ENCODE measurements at places on chromosomes 1 and 21.
A peak's percentile ranks its signal among the peaks of the same experiment; 100 is the strongest.

- DNase-seq = no peak
These were observed 306.8 kb upstream of the FMN2 start for GRCh38 chr1:239784896-239785295.

GRCh38 chr1:168613038-168613451 is 36.6 kb downstream of the XCL1 start:
- DNase-seq = no peak

- DNase-seq = no peak
These were observed 7.6 kb upstream of the XKR8 start for GRCh38 chr1:27952147-27952546.

DNA sequence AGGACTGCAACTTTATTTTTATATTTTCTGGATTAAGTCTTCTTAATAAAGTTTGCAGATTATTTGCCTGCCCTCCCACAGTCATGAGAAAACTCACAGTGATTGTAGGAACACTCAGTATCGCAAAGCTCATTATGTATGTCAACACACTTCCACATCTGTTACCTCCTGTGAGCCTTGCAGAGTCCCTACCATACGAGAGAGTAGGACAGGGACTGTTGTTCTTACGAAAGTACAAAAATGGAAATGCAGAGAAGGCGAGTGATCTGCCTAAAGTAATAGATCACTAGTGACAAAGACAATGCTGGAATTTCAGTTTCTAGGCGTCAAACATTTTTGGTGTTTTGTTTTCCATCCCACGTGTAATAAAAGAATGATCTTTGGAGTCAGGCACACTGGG is 131.7 kb downstream of the SYT2 start:
- DNase-seq = no peak

DNA sequence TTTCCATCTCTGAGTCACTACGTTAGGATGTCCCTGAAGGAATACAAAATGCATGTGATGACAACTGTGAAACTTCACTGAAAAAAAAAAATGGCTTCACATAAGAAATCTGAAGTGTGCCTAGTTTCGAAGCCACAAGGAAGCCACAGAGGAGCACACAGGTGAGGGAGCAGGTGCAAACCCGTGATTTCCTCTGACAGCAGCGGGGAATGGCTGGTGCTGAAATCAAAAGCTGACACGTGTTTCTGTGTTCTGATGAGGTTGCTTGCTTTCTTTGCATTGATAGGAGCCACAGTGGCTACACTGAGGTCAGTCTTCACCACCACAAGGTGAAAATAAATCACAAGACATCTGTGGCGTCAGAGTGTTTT is 105.7 kb upstream of the TLR5 start:
- DNase-seq = no peak

GRCh38 chr1:160721473-160721872 is 9.9 kb upstream of the CD48 start:
- DNase-seq = no peak

- no peak for DNase-seq
These were observed 5.1 kb upstream of the HDAC1 start for GRCh38 chr1:32286763-32287162.

GRCh38 chr1:212981571-212982328 is 31.4 kb downstream of the VASH2 start:
- no peak for DNase-seq

DNA sequence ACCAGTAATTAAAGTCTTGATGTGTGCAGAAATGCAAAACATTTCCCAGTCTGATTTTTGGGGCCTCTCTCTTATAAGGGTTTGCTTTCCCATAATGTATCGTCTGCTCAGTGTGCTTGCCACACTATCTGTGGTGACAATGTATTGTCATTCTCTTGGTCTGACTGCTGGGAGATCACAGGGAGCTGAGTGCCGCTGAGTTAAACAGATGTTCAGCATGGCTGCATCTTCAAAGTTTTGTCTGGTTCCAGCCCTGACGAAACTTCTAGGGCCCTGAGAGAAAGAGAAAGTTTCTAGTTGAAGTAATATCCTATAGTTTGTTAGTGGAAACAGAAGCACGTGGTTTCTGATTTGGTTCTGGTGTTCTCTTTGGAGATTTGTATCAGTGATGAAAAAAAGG is 42.6 kb downstream of the DNM3 start:
- no peak for DNase-seq

GRCh38 chr1:215568299-215568692 is 1.2 kb downstream of the KCTD3 start:
- DNase-seq = peak; percentile 31

GRCh38 chr1:227887697-227888403 is 59.9 kb downstream of the WNT9A start:
- no peak for DNase-seq

GRCh38 chr1:93699503-93700168 is 18.0 kb upstream of the BCAR3 start:
- DNase-seq = no peak

- no peak for DNase-seq
These were observed 126.6 kb upstream of the IFFO2 start for GRCh38 chr1:19083081-19083480.

GRCh38 chr1:183589874-183590243 is 400 bp downstream of the NCF2 start:
- DNase-seq = no peak

GRCh38 chr21:44590311-44590721 is 2.0 kb downstream of the KRTAP10-6 start:
- no peak for DNase-seq

GRCh38 chr1:10189659-10190058 is 20.7 kb upstream of the KIF1B start:
- DNase-seq = no peak

DNA sequence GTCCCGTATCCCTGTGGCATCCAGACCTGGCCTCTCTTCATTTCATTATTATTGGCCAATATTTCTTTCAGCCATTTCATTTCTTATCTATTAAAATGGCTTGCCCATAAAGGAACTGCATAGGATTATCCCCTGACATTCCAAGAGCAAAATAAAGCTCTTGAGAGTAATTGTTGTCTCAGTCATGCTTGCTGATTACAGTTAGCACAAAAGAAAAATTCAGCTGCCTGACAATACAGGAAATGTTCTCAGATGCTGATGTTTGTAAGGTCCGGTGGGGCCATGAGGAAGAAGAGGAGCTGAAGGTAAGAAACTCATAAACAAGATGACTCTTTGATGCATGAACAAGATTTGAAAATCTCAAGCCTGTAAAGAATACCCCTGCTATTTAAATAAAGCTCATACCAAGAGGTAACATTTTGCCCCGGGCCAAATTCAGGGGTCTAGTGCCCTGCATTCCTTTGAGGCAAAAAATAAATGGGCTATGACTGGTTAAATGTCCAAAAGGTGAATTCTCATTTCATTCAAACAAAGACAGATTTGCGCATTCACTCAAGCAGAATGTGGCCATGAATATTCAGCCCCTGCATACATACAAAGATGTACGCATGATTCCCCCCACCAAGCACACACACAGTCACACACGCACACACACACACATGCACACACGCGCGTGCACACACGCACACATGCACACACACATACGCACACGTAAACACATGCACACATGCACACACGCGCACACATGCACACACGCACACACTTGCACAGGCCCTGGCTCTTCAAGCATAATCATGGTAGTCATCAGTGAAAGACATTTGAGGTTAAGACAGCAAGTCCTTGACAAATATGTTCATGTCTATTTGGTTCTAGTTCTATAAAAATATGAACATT is 44.8 kb downstream of the KCNJ15 start:
- DNase-seq = no peak

DNA sequence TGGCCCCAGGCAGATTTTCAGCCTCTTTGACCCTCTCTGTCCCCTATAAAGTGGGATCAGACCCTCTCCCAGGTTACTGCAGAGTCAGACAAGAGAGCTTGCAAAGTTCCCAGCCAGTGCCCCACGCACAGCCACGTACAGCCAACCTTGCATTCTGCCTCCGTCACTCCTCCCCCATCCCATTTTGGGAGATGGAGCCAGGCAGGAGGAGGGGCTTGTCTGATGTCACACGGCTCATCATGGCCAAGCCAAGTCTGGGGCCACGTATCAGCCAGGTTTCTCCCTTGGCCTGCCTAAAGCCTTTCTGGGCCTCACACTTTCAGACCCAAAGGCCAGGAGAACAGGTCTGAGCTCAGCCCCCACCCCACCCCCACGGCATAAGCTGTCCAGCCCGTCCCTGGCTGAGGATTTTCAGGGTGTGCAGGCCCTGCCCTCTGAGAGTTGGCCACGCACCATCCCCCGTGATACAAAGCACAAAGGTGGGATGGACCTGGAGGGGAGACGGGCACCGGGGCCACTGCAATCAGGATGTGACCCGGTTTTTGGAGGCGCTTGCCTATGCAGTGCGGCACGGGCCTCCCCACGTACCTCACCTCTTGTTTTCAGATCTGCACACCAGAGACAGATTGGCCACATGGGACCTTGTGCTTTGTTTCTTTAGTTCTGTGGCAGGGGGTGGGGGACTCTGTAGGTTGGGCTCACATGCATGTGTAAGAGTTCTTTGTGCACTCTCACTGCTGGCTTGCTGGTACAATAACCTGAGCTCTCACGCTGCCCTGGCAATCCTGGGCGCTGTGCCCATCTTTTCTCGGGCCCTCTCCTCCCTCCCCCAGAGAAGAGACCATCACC is 47.6 kb downstream of the TRIM11 start:
- DNase-seq = no peak

GRCh38 chr1:30743584-30744059 is 14.0 kb downstream of the LAPTM5 start:
- no peak for DNase-seq

DNA sequence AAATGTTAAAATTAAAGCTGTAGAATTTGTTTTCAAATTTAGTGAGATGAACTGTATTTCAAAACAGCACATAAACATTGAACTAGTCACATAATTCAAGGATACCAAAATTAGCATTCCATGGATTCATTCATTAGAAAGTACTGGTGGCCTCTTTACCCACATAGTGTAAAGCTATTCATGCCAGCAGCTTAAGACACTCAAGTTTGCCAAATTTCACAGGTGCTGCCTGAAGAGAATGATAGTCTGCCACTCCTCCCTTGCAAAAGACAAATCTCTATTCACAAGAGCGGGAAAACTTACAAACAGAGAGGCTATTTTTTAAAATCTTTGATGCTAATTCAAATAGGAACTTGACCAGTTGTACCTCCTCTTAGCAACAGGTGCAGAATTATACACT is 337.0 kb downstream of the BRINP3 start:
- no peak for DNase-seq

- DNase-seq = no peak
These were observed 91.1 kb upstream of the NR5A2 start for GRCh38 chr1:199936441-199936840.

- DNase-seq = no peak
These were observed 92.1 kb downstream of the OBSCN start for GRCh38 chr1:228299901-228300300.

DNA sequence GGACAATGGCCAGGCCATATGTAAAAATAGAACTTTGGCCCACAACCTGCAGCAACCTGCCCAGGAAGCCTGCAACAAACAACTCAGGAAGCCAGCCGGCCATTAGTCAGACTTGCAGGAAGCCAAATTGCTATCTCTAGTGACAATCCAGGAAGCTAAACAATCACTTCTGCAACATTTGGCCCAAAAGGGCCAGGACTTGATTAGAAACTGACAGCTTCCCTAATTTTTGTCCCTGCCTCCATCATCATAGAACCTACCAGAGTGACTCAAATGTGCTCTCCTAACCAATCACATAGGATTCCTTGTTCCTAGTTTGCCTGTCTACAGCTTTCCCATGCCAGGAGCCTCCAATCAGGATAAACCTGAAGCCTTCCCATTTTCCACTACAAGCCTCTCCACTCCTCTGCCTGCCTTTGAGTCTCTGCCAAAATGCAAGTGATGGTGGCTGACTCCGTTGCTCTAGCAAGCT is 639.3 kb downstream of the PTPRU start:
- DNase-seq = no peak

Data from forelimb muscle (tissue), 1 donor.